Mesothelial cell of epicardium (in vitro differentiated cells): ENCODE measurements at places on chromosomes 12 and 14.
A peak's percentile ranks its signal among the peaks of the same experiment; 100 is the strongest.

GRCh38 chr14:72708708-72709475, 185.0 kb downstream of the DPF3 start:
- no peak for DNase-seq

- no peak for DNase-seq
Measured at GRCh38 chr12:124527861-124528561, 39.4 kb downstream of the NCOR2 start.

DNA sequence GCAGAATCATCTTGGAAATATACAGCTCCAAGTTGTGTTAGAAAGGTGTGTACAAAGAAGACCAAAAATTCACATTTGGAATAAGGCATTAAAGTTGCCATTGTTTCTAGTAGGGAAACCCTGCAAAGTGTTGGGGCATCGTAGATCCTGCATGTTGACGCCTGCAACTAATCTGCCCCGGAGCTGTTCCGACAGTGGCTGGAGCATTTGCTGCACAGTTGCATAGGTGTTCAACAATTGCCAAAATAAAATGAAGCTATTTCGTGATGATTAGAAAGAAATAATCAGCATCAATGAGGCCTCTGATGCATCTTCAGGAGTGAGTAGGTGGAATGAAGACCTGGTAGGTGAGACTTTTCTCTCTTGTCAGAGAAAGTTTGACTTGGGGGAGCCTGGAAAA, 47.3 kb downstream of the DAD1 start:
- DNase-seq = no peak

DNA sequence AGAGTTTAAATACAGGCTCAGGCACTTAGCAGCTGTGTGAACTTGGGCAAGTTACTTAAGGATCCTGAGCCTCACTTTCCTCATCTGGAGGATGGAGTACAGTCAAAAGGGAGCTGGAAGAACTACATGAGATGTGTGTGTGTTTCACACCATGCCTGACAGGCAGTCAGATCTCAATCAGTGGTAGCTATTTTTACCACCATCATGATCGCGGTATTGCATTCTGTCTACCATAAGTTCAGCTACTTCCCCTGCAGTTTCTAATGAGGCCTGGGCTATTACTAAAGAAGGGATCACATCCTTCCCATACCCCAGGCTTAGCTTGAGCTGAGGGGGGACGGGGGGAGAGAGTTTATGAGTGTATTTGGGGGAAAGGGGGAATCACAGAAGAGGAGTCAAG, 7.0 kb downstream of the AQP6 start:
- no peak for DNase-seq

DNA sequence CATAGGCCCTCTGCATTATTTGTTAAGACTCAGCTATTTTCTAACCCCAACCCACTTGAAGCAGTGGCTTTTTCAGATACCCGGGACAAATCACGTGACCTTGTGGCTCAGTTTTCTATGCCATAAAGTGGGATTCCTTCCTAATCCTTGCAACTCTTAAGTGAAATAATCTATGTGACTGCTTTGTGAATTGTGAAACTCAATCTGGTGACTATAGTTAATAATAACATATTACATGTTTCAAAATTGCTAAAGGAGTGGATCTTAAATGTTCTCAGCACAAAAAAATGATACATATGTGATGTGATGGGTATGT, 17.3 kb downstream of the EML1 start:
- no peak for DNase-seq

DNA sequence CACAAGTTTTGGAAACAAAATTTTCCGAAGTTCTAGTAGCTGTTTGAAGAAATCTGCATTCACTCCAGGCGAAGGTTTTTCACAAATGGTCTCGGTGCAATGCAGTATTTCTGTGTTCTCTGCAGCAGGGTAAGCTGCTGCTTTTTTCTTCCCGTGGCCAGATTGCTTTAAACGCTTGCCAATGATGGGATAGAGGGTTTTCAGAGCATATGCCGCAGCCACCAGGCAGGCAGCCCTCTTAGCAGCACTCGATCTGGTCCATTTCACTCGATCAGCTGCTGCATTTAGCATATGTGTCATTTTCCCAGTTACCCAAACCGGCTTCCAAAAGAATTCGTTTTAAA, 315 bp downstream of the ABCD2 start:
- DNase-seq = no peak

DNA sequence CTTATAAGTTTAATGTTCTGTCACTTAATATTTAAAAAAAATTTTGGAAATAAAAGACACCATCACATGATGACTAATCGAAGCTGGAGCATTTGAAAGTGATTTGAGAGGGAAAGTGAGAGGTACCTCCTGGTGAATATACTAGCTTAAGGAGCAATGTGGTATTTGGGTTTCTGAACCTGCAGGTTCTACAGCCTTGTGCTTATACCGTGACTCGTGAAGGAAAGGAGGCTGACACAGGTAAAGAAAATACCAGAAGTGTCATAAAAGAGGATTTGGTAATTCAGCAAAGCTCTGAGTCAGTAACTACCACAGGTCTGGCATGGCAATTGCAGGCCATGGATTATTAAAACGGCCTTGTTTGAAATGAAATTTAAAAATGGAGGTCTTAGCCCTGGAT, 151.0 kb downstream of the SLC38A4 start:
- no peak for DNase-seq

GRCh38 chr14:79279645-79280597, 931.4 kb downstream of the DIO2 start:
- peak; percentile 20 for DNase-seq

GRCh38 chr14:77339407-77339806, 18.6 kb downstream of the GSTZ1 start:
- no peak for DNase-seq

DNA sequence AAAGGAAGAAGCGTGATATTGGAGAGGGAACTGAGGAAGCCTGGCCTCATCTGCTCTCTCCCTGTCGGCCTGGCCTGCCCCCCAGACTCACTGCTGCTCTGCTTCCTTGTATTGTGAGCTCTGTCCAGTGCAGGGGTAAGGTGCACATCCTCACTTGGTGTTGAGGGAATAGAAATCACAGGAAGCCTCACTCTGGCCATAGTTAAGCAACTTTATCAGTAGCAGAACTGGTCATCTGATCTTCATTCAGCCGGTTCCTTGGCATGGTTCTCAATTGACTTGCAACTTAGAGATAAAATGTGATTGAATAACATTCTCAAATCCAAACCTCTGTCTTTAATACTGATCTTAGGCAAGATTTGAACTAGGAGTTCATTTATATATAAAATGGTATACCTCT, 11.5 kb upstream of the CCDC175 start:
- no peak for DNase-seq

DNA sequence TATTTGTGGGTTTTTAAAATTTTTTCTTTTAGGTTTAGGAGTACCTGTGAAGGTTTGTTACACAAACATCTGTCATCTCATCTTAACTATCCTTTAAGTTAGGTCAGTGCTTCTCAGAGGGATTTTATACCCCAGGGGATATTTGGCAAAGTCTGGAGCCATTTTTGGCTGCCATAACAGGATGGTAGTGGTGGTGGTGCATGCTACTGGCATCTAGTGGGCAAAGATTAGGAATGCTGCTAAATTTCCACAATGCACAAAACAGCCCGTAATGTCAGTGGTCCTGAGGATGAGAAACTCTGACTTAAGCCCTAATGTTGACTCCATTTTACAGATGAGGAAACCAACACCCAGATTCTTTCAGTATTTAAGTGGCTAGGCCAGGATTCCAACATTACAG, 85.2 kb upstream of the MYF6 start:
- no peak for DNase-seq

- DNase-seq = no peak
Measured at GRCh38 chr12:28497889-28498411, 307.7 kb downstream of the CCDC91 start.

DNA sequence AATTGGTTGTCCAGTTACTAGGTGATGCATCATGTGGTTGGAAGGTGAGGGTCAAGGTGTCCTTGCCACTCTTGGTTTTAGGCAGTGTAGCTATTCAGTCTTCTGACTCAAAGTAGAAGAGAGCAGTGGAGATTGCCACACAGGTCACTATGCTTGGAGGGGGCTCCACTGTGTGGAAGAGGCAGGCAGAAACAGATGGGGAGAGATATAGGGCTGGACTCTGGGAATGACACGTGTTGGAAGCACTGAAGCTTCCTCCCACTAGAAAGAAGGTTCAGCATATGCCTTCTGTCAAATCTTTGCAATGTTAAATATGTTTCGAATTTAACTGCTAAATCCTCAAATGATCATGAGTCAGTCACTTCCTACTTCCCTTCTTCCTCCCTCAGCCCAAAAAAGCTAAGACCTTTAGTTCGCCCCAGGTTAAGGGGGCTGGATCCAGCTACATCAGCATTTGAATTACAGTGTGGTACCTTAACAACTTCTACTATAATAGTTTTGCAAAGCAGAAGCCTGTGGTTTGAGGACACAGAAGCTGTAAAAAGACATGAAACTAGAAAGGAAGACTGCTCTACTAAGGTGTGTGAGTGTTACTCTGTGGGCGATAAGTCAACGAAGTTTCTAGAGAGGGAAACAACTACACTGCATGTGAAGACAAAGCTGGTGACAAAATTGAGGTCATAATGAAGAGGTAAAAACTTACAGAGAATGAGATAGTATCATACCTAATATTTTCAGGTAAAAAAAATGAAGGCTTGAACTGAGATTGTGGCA, 228.0 kb downstream of the NELL2 start:
- DNase-seq = no peak

- DNase-seq = no peak
Measured at GRCh38 chr14:81485781-81486180, 47.9 kb downstream of the SEL1L start.

GRCh38 chr12:65330331-65330730, 51.8 kb downstream of the MSRB3 start:
- no peak for DNase-seq
